ENCODE measurements at places on chromosomes 3 and 15.

DNA sequence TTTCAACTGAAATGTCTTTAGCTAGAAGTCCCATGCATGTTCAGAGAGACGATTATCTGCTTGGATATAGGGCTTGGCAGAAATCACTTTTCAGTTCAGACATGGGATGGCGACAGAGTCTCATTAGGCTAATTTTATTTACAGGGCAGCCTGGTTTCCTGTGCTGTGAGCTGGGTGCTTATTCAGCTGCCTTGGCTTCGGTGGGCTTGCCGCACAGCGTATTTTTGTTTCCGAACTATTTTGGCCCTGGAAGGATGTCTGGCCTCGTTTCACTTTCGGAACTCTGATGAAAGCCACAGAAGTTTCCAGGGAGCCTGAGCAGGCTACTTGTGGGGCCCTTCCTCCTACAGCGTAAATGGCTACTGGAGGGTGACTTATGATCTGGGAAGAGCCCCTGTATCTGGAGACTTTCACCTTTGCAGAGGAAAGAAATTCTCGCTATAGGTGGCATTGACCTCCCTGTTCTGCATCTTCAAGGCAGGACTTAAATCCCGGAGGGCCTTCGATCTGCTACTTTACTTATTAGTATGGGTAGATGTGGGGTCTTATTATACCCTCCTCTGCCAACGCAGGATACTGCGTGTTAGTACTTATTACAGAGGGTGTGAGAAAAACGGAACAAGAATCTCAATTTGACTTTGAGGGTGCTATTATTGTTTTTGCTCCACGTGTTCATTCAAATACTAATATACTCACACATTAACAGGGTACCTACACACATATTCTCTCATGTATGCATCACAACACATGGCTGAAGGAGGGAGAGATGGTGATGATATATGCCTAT is 364.0 kb upstream of the RBMS3 start:
- DNase-seq: peak; percentile 59

GRCh38 chr3:191235331-191236314 is 36.6 kb downstream of the OSTN start:
- DNase-seq: peak; percentile 67

DNA sequence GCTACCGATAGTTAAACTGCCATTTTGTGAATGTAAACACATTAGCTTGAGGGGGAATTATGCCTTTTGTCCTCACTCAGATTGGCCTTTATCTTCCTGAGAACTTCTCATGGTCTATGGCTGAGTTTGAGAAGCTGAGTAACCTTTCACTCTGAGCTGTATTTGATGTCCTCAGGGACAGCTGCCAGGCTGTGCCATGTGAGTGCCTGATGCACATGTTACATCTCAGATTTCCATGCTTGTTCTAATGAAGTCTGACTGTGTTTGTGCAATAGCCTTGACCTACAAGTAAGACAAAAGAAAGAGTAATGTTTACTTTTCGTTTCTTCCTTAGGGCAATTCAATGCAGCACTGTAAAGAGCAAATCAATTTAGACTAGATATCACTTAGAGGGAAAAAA is 44.1 kb upstream of the ARL6 start:
- no peak for DNase-seq

GRCh38 chr3:27423463-27423862 is 54.3 kb upstream of the NEK10 start:
- no peak for DNase-seq

DNA sequence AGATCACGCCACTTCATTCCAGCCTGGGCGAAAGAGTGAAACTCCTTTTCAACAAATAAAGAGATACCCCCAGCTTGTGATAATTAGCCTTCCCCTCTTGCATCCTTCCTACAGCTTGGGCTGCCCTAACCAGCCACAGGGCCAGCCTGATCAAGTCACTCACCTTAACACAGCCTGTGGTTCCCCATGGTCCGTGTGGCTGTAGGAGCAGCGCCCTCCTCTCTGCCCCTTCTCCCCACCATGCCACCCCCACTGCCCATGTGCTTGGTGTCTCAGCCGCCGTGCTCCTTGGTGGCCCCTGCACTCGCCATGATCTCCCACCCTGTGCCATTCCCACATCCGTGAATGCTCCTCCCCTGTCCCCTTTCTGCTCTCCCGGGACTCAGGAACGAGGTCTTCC is 13.2 kb upstream of the RPP14 start:
- DNase-seq: no peak

DNA sequence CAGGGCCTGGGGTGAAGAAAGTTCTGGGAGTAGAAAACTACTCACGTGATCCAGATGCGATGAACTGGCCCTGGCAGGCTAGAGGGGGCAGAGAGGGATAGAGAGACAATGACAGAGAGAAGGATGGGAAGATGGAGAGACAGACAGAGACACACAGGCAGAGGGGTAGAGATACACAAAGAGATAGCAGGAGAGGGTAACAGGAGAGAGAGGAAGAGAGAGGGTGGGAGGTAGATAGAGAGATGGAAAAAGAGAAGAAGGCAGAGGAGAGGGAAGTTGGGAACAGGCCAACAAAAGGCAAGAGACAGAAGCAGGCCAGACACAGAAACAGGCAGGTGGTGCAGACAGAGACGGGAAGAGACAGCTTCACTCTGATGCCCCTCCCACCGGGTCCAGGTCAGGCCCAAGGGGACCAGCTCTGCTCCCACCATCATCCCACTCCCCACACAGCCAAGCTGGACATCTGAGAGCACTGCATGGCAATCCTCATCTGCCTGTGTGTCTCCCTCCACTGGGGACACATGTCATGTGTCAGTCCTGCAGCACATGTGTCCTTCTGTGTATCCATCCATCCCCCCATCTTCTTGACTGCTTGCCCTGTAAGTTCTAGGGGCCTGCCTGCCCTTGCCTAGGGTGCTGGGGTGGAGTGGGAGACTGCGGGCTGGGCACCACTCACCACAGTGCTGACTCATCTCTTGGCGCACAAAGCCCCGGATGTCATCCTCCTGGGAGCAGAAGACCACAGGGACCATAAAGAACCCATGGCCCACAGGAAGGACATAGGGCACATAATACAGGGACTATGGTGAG is 2.2 kb upstream of the UCN2 start:
- no peak for DNase-seq

DNA sequence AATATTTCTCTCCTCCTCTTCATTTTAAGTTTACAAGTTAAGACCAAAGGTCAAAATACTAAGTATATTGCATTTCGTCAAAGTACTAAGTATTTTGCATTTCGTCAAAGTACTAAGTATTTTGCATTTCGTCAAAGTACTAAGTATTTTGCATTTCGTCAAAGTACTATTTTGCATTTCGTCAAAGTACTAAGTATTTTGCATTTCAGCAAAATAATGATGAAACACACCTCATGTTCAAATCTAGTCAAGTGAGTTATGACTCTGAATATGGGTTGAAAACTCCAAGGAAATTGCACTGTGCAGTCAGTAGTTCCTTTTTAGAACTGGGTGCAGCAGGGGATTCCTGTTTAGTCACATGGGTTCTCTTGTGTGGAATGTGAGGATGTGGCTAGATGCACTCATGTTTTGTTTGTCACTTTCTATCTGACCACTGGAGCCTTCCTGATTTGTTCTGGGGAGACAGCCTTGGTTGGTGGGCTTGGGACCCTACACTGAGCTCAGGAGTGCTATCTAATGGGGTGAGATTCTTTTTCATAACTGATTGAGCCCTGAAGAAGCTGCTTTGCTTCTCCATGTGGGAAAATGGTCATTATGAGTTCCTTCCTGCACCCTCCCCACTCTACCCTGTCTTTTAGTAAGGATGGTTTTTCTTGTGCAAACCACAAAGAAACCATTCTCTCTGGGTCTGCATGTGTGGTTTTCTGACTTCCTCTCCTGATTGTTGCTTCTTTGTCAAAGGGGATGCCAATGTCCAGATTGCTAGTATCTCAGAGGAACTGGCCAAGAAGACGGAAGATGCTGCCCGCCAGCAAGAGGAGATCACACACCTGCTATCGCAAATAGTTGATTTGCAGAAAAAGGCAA is 73.4 kb downstream of the CCK start:
- DNase-seq: peak; percentile 57

- no peak for DNase-seq
These were observed 89.4 kb upstream of the RGMA start for GRCh38 chr15:93178371-93178770.

DNA sequence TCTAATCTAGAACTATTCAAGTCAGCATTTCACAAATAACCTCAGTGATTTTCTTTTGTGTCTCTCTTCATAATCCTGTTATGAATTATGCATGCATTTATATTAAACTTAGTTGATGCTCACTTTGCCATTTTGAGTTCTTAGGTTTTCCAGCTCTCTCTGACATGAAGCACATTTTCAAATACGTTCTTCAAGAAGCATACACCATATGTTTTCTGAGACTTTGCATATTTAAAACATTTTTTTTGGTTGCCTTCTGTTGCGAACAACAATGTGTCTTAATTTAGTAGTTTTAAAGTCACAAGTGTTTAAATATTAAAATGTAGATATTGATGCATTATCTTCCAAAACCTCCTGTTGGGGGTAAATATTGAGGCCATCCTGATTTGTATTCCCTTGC is 37.5 kb downstream of the SH3GL3 start:
- no peak for DNase-seq

DNA sequence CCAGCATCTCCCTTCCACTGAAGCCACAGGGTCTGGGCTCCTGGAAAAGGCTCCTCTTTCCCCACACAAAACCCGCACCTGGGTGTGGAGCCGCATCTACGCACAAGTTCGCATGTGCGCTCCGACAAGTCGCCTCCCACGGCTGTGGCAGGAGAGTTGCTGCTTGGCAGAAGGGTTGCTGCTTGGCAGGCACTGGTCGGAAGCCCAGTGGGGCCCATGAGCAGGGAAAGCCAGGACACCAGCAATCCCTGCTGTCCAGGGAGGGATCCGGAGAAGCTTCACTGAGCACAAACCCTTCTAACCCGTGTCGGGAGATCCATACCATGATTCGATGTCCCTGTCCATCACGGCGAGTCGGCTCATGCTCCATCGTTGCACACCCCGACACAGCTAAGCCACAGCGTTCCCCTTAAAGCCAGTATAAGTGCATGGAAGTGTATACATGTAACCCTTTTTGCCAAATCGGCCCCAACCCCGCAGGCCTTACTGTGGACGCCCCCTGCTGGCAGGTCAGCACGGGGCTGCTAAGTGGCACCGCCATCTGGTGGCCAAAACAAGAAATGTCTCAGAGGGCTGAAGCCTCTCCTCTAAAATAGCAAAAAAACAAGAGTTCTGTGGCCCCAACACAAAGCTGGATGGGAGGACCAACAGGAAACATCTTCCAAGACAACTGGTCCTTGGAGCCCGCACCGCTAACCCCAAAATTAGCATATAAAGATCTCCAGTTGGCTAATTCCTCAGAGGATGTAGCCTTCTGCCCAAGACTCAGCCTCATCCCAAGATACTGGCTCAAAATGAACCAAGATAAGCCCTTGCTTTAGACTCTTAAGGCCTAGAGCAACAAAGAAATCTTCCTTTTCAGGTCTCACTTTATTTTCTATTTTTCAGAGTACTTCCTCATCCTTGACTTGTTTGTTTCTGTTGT is 8.3 kb downstream of the ANKRD63 start:
- peak; percentile 74 for DNase-seq

GRCh38 chr3:156782921-156783320 is 43.2 kb upstream of the LEKR1 start:
- DNase-seq: no peak

GRCh38 chr3:107913701-107914100 is 177.1 kb downstream of the CD47 start:
- DNase-seq: no peak

GRCh38 chr3:71863563-71864190 is 78.7 kb upstream of the PROK2 start:
- no peak for DNase-seq

DNA sequence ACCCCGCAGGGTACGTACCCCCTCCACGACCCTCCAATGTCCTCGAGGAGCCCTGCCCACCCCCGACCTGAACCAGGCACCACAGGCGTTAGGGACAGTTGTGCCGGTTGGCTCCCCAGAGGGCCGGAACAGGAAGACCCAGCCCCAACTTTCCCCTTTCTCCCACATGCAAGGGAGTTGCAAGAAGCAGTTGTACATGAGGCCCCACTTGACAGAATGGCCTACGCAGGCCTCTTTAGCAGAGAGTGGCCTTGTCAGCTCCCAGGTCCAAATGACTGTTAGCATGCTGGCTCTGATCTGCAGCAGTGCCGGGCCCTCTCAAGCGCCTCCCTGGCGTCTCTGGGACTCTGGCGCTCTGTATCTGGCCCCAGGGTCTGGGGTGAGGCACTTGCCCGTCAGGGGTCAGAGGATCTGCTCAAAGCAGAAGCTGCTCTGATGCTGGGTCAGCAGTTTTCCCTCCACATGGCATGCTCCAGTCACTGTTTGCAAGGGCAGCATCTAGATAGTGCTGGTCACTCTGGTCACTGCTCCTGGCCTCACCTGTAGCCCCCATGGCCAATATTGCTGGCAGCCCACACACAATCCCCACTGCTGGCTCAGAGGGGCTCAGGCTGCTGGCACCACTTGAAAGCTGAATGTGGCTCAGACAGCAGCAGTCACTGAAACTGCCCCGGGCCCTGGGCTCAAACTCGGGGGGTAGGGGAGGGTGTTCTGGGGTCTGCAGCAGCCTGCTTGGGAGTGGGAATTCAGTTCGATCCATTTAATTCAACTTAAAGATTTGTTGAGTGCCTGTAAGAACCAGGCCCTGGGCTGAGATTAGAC is 254.5 kb downstream of the FAM43A start:
- no peak for DNase-seq

DNA sequence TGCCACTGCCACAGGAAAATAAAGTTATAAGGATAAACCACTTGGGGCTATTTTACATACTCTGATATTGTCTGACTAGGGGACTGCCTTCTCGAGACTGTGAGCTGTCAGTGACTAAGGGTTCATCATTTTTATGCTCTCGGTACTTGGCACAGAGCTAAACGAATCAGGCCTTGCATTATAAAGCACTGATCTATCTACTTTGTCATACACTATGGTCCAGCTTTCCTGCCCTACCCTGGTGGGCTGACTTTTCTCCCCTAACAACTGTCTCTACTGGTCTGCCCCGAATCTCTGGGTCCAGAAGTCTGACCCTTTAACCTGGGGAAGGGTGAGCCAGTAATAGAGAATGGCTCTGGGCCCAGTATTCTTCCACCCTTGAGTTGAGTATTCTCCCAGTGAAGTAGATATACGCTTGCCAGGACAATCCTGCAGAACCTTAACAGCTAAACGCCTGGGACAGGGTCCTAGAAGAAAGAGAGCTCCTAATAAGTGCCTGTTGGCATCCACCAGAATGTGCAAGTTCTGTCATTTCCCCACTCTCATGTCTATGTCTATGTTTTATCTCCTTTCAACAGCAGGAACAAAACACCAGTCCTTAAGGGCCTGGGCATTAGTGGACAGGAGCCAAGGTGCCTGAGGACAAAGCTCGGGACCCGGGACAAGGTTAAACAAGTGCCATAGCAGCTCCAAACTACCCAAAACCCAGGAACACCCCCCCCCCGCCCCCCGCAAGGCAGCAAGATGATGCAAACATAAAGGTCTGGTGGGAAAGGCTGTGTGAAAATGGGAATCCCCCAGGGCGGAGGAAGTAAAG is 1.2 kb downstream of the LARP6 start:
- DNase-seq: no peak

- peak; percentile 73 for DNase-seq
These were observed 105.0 kb downstream of the KLHL25 start for GRCh38 chr15:85689729-85690128.

- DNase-seq: no peak
These were observed 25.8 kb upstream of the RPL39L start for GRCh38 chr3:187165144-187165543.

Measured in GM06990 (cell line).